ENCODE measurements at places on chromosomes 11 and 22.
A peak's percentile ranks its signal among the peaks of the same experiment; 100 is the strongest.

- no peak for DNase-seq
These were observed 54.9 kb upstream of the LRRC55 start for GRCh38 chr11:57126766-57127400.

DNA sequence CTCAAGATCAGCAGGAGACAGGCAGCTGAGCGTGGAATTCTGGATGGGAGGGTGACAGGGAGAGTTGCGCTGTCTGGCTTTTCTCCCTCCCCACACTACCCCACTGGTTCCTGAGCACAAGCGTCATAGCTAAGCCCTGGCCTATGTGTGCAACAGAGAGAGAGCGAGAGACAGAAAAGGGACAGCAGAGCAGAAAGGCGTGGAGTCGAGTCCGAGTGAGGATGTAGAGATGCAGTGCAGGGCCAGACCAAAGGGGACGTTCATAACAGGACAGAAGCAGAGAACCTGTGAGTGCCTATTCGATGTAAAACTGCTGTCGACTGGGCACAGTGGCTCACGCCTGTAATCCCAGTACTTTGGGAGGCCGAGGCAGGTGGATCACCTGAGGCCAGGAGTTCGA is 94.0 kb upstream of the TMEM45B start:
- no peak for DNase-seq

DNA sequence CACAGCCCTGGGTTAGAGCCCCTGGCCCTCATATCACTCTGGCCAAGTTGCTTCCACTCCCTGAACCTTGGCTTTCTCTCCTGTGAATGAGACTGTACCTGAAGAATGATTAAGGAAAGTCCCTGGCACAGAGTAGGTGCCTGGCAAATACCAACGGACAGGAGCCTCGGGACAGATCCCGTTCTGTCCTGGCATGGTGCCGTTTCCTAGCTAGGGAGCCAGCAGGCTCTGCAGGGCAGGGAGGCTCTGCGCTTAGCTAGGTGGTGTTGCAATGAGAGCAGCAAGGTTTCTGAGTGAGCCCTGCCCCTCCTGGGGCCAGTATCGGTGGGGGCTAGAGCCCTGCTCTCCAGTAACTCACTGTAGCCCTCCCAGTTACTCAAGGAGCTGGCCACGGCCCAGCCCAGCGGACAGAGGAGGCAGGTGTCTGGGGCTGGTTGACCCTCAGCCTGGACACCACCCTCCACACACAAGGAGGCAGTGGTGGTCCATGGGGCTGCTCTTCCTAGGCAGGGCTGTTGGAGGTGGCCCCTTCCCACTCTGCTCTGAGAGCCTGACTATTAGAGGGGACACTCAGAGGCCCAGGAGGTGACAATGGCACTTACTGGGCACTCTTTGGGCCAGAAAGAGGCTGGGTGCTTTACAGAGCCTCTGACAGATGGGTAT is 74.4 kb downstream of the NFAM1 start:
- DNase-seq: peak; percentile 29

GRCh38 chr11:34169686-34170085 is 64.3 kb downstream of the NAT10 start:
- DNase-seq: no peak

DNA sequence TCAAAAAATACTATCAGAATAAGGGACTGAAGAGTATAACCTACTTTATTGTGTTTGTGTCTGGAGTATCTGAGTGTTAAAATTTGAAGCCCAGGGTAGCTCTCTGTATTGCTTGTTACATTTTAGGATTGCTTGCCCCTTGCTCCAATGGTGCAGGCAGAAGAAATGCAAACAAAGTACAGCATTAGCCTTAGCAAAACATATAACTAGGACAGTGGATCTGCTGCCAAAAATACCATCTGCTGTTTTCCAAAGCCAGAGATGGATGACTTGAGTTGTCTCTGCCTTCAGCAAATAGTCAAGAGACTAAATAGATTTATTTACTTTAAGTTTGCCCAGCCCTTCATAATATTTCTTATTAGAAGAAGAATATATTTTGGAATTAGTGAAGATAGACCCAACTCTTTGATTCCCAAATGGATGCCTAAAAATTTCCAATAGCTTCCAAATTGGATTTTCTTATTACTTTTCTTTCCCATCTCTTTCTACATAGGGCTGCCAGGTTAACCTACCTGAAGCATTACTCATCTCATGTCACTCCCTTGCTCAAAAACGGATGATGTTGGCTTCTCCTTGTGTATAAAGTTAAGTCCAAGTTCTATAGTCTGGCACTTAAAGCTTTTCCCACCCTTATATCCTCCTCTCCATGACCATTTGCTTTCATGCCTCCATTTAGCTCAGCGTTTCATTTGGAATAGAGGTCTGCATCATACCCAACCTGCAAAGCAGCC is 66.3 kb downstream of the LDLRAD3 start:
- DNase-seq: peak; percentile 9

DNA sequence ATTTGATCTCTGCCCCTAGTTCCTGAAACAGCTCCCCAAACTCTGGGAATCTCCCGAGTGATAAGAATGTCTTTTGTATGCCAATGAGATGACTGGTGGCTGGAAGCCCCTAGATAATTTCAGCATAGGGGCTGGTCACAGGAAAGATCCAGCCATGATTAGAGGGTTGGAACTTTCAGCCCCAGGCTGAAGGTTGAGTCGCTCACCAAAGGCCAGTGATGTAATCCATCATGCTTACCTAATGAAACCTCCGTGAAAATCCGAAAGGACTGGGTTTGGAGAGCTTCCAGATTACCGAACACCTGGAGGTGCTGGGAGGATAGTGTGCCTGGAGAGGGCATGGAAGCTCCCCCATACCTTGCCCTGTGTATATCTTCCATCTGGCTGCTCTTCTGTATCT is 26.0 kb downstream of the LRRC32 start:
- peak; percentile 22 for DNase-seq

DNA sequence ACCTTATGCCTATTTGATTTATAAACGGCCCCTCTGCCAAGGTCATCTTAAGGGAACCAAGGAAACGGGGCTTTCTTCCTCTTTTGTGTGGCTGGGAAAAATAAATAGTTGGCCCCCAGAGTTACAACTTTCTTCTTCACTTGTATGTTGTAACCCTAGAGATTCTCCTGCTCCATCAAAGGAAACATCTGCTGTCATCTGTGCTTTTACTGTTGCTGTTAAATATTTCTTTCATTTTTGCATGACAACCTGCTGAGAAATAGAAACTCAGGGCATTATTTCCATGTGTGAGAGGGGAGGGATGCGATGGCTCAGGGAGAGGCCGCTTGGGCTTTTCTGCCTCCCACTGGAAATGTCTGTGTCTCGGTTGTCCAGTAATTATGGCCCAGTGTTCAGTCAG is 21.8 kb upstream of the CDC42EP2 start:
- DNase-seq: no peak

GRCh38 chr11:78715639-78716311 is 141.1 kb upstream of the NARS2 start:
- peak; percentile 99 for DNase-seq

- DNase-seq: no peak
These were observed 100.9 kb upstream of the BID start for GRCh38 chr22:17875156-17875555.

DNA sequence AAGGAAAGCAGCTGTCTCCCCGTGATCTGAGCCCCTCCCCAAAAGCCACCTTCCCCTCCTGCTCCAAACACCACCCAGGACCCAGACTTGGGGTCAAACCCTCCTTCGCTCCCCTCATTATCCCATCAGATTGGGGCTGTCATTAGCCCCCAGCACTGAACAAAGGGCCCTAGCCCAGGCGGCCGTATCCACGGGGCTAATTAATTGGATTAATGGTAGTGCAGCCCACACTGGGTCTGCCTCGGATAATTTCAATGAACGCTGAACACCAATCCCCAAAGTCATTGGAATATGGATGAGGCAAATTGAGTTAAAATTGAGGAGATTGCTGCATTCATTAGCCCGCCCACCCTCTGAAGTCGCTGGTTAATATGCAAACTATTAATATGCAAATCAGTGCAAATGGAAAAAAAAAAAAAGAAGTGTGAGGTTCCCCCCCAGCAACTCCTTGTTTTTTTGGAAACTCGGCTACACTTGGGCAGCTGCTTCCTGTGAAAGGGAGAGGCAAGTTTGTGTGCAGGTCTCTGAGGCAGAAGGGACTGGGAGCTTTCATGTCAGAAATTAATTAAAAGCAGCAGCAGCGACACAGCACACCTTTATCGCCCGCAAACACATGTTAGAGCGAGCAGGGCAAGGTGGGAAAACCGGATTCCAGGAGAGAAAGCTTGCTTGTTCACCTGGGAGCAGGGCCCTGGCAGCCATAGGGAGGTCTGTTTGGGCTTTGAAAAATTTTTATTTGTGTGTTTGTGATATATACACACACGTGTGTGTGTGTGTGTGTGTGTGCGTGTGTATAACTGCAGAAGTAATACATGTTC is 517.8 kb downstream of the MIAT start:
- DNase-seq: no peak

GRCh38 chr11:35907648-35908431 is 36.0 kb upstream of the LDLRAD3 start:
- DNase-seq: peak; percentile 41

DNA sequence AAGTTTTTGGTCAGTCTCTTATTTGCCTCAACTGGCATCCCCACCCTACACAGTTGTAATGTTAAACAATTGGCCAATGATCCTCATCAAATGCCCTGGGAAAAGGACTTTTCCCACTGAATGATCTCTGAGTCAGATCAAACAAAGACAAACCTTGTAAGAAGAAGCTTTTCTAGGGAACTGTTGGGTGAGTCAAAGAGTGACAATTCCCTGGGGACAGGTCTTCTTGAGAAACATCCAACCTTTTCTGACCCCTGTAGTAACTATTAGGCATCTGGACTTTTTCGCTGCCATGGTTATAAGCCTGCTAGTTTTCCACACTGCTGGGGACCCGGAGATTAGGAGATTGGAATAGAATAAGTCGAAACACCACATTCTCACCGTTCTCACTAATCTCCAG is 789.8 kb upstream of the API5 start:
- peak; percentile 15 for DNase-seq

GRCh38 chr11:111602865-111603610 is 789 bp downstream of the SIK2 start:
- DNase-seq: peak; percentile 43

DNA sequence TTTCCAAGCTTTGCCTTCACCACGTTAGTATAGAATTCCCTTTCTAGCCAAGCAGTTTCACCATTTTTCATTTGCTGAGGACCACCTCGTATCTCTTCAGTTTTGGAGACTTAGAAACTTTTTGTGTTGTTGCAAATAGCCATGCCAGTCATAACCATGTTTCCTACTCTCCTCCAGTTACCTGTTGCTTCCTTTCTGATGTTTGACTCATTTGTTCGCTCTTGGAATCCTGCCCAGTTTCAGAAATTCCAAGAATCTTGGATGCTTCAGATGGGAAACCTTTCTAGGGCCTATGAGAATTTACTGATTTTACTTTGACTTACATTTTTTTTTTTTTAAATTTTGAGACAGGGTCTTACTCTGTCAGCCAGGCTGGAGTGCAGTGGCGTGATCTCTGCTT is 65.4 kb downstream of the PPP6R3 start:
- peak; percentile 89 for DNase-seq

- no peak for DNase-seq
These were observed 33.5 kb downstream of the YPEL1 start for GRCh38 chr22:21702094-21702493.

DNA sequence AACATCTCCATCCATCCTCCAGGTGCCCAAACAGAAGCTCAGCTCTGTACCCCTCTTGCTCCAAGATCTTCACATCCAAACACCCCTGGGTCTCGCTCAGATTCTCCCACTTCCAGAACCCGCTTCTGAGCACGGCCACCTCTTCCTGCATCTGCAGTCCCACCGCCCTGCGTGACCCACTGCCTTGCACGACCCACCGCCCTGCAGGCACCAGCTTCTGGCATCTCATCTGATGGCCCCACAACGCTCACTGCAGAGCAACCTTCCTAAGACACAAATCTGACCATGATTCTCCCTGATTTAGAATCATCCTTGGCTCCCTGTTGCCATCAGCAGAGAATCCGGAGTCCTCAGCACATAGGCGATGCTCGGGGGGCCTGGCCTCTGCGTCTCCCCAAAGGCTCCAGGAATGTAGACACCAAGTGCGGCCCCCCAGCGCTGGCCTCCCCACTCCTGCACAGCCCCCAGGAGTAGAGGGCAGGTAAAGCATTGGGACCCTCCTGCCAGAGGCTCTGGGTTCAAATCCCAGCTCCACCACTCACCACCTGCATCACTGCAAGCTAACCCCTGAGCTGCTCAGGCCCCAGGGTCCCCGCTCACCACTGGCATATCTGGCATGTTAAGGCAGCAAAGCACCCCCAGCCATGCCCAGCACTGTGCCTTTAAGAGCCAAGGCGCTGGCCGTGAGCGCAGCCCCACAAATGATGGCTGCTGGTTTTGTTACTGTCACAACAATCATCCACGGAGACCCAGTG is 459.3 kb downstream of the BRD1 start:
- DNase-seq: no peak

GRCh38 chr22:40637183-40638150 is 948 bp upstream of the MRTFA start:
- DNase-seq: peak; percentile 70

DNA sequence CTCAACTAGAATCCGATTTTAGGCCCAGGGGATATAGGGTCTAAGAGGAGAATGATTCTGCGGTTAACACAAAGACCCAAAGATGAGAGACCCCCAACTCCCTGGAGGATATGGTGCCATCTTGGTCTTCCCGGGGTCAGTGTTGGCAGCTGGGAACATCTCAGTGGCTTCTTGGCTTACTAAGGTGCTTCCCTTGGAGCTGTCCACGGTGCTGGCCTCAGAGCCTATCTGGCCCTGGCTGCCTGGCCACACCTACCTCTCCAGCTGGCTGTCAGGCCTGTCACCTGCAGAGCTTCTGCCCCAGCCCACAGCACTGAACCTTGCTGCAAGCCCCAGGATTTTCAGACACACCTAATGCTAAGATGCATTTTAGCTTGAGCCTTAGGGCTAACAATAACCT is 70.7 kb upstream of the THY1 start:
- DNase-seq: peak; percentile 46

DNA sequence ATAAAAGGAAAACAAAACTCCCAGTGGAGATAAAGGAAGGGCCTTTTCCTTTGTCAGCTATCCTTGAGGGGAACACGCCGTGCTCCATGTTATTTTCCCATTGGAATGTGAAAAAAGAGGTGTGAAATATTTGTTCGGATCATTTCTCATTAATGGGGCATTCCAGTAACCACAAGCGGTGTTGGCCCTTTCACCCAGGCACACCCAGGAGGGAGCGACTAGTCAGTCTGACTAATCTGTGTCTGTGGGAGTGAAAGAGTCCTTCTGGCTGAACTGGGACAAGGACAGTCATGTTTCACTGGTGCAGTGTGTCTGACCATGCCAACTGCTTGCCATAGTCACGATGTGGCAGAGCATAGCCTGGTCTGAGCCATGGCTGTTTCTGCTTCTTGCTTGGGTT is 13.0 kb upstream of the MYEOV start:
- DNase-seq: peak; percentile 97

DNA sequence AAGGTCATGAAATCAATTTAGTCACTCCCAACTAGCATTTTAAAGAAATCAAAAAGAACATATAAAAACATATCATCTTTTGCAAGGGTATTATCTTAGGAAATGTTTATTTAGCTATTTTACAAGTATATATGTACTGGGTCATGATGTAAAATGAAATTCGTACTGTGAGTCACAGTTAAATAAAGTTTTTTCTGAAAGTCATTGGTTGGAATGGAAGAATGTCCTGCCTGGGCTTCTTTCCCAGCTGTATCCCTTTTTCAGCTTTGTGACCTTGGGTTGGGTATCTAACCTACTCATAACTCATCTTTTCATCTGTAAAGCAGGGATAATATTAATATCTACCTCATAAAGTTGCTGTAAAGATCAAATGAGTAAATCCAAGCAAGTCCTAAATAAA is 15.7 kb downstream of the FDX1 start:
- no peak for DNase-seq

GRCh38 chr11:83054001-83054400 is 17.7 kb downstream of the RAB30 start:
- DNase-seq: no peak

All from kidney tubule cell (primary cell).